Myocyte (in vitro differentiated cells): ENCODE measurements at places on chromosomes 1 and 21.

- no peak for DNase-seq
Observed at GRCh38 chr1:236686815-236687160, 489 bp downstream of the ACTN2 start.

DNA sequence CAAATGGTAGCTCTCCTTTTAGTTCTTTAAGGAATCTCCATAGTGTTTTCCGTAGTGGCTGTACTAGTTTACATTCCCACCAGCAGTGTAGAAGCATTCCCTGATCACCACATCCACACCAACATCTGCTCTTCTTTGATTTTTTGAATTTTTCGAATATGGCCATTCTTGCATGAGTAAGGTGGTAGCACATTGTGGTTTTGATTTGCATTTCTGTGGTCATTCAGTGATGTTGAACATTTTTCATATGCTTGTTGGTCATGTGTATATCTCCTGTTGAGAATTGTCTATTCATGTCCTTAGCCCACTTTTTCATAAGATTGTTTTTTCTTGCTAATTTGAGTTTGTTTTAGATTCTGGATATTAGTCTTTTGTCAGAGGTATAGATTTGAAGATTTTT lies 84.6 kb upstream of the B3GALT2 start:
- DNase-seq, result peak; percentile 64

DNA sequence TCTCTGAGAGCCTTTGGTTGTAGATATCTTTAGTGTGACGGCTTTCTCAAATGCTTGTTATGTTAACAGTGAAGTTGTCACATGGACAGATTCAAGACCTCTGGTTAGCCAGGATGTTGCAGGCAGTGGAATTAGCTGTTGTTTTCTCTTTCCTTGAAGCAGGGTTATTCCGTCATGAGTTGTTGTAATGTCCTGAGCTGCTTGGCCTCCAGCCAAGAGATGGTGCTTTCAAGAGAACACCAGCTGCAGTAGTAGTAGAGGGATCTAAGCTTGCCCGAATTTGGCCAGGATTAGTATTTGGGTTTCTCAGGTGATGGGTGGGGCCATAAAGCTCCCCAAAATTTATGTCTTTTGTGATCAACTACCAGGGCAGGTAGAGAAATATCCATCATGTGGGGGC lies 13.4 kb downstream of the KCNE1 start:
- DNase-seq, result peak; percentile 25

DNA sequence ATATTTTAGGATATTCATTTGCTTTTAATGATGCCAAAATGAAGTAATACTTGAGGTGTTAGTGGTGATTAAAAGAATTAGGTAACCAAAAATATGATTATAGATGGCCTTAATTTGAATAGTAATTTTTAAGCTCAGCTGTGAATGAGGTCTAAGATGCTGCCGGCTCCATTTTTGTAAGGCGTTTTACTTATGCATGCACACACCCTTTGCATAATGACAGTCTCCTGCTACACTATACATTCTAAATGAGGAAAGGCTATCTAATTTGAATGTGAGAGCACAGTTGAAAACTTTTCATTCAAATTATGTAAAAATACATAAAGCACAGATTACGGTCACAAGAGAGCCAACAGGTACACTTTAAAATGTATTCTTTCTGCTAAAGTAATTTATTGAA lies 41.6 kb downstream of the RGS21 start:
- no peak for DNase-seq

DNA sequence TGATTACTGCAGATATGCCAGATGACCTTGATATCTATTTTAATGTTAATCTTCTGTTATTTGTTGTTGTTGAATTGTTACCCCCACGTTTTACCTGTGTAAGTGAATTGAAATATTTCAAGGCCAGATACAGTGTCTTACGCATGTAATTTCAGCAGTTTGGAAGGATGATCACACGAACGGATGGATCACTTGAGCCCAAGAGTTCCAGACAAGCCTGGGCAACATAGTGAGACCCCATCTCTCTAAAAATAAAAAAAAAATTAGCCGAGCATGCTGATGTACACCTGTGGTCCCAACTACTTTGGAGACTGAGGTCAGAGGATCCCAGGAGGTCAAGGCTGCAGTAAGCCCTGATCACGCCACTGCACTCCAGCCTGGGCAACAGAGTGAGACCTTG lies 32.2 kb downstream of the SDCCAG8 start:
- DNase-seq, result no peak

- peak; percentile 51 for DNase-seq
Observed at GRCh38 chr21:34812504-34813265, 143.9 kb downstream of the CLIC6 start.
